ENCODE measurements at places on chromosomes 12 and 14. TPM values are rescaled to one million over a fixed set of nuclear protein-coding genes. Genes with fewer than 3 reads are reported as not detected.

C1QL4 gene
- total RNA-seq = 4.8 TPM

RNASE2 gene
- total RNA-seq = not detected

TXNRD1 gene
- 81.1 TPM for total RNA-seq

SCNN1A gene
- 0.74 TPM for total RNA-seq

SOAT2 gene
- not detected for total RNA-seq

MUCL1 gene
- not detected for total RNA-seq

LRRC10 gene
- not detected for total RNA-seq

HELB gene
- total RNA-seq = 8.9 TPM

ACSS3 gene
- 3.6 TPM for total RNA-seq

PPP1R36 gene
- 2.4 TPM for total RNA-seq

TMEM179 gene
- 28.8 TPM for total RNA-seq

ZNF385A gene
- 26.6 TPM for total RNA-seq

Measured in glutamatergic neuron (in vitro differentiated cells).